ENCODE measurements at places on chromosomes 11 and 22. TPM values are rescaled to one million over a fixed set of nuclear protein-coding genes. Genes with fewer than 3 reads are reported as not detected.

PDGFB gene
- 5.7 TPM for total RNA-seq

ARHGAP20 gene
- total RNA-seq = not detected

CTSW gene
- not detected for total RNA-seq

TRIM64C gene
- total RNA-seq = not detected

RIMBP3C gene
- total RNA-seq = not detected

PTPN5 gene
- total RNA-seq = not detected

OTOG gene
- total RNA-seq = not detected

FIBIN gene
- total RNA-seq = 0.46 TPM

SNX32 gene
- not detected for total RNA-seq

RAB3IL1 gene
- total RNA-seq = 0.53 TPM

OR51E1 gene
- not detected for total RNA-seq

FAM111B gene
- 2.3 TPM for total RNA-seq

OSM gene
- not detected for total RNA-seq

INS gene
- not detected for total RNA-seq

CSF2RB gene
- not detected for total RNA-seq

BDNF gene
- total RNA-seq = 0.08 TPM

OR10D3 gene
- total RNA-seq = not detected

MAJIN gene
- total RNA-seq = not detected

OR8G5 gene
- not detected for total RNA-seq

ADM gene
- 23.7 TPM for total RNA-seq

NLRP14 gene
- total RNA-seq = 0.04 TPM

POTEH gene
- total RNA-seq = not detected

OR8A1 gene
- total RNA-seq = not detected

SLCO2B1 gene
- total RNA-seq = not detected

PRDM11 gene
- 8.6 TPM for total RNA-seq

LRRC56 gene
- total RNA-seq = 0.34 TPM

UPB1 gene
- not detected for total RNA-seq

OR52I1 gene
- total RNA-seq = not detected

APBB1 gene
- 10.7 TPM for total RNA-seq

SCGB2A2 gene
- total RNA-seq = not detected

CNTF gene
- total RNA-seq = 0.19 TPM

GRAP2 gene
- total RNA-seq = not detected

SPI1 gene
- total RNA-seq = not detected

NNMT gene
- 97.5 TPM for total RNA-seq

C11orf91 gene
- total RNA-seq = not detected

NXPE4 gene
- not detected for total RNA-seq

MMP13 gene
- not detected for total RNA-seq

PRG3 gene
- not detected for total RNA-seq

LRP4 gene
- 9.6 TPM for total RNA-seq

MYOD1 gene
- total RNA-seq = not detected

OR51B5 gene
- total RNA-seq = not detected

Data from hair follicular keratinocyte (primary cell).